Fibroblast of skin of right biceps (primary cell): ENCODE measurements at places on chromosomes 11 and 22.

GRCh38 chr11:115625502-115625901 is 121.3 kb upstream of the CADM1 start:
- DNase-seq = no peak

- no peak for DNase-seq
Observed at GRCh38 chr11:116112087-116112935, 608.1 kb upstream of the CADM1 start.

DNA sequence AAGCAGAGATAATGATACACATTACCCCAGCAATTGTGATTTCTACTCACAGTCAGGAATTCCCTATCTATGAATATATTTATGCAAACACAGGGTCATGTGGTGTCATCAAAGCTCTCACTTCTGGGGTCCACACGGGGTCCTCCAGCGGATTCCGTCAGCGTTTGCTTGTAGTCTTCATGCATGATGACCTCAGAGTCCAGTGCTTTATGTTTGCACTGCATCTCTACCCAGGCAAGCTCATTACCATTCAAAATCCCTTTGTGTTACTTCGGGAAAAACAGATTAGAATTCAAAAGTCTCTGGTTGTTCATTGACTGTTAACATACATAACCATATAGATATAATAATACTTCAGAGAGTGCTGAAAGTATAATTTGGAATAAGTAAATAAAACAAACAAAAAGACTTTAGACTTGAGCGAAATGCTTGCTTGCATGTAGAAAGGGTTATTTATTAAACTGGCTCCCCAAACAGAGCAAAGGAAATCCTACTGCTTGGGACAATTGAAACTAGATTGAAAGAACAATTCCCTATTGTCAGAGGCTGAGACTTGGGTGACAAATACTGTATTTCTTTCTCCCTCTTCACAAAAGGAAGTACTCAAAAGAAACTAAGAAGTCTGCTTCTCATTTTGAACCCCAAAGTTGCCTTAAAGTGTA is 423.1 kb downstream of the ETS1 start:
- DNase-seq = no peak

DNA sequence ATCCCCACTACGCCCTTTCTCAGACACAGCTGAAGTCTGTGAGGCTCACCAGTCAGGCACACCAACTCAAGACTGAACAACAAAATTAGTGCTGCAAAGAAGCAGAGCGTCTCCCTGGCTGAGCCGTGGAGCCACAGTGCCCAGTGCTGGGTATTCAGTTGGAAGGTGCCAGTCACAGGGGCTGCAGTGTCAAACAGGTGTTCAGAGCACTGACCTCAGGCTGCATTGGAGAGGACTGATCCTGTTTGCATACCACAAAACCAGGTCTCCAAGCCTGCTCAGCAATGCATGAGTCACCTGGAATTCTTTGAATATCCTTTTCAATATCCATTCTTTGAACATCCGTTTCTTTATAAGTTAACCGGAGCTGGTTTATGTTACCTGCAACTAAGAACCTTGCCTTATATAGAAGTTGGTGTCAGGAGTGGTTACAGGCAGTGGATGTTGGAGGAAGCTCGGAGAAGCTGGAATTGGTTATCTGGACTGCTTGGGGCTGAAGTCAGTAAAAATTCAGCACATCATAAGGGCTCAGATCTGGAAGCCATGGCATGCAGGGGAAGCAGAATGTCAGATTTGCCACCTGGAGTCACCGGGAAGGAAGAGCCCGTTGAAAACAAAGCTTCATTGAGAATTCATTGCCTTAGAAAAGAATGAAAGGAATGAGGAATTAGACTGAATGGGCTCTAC is 30.3 kb downstream of the PDGFB start:
- DNase-seq = peak; percentile 35

GRCh38 chr11:69013009-69013951 is at the start of gene MRGPRF:
Gene MRGPRF (minus strand): TSS chr11:69013246. CDS start chr11:69009901, 3,345 bp downstream.
- peak; percentile 94 for DNase-seq

DNA sequence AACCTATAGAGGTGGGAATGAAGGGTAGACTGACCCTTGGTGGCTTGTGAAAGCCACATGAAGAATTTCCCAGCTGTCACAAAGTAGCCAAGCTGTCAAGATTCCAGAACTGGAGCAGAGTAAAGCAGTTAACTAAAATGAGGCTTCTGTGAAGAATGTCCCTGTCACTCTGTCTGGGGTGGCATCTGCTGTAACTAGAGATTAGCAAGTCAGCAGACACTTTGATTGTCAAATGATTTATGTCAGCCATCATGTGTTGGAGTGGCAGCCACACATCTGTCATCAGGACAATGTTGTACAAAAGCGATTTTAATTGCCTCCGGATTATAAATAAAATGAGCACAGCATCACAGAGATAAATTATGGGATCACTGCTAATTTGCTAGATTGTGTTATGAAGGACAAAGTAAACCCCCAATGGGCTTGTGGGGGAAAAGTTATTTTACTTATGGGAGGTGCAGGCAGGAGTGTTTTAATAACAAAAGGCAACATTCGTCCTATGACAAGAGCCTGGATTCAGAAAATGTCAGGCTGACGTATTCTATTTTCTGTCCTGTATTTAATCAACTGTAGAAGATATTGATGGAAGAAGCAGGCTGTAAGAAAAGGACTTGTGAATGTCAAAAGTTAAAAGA is 270.9 kb downstream of the FAM181B start:
- DNase-seq = no peak

DNA sequence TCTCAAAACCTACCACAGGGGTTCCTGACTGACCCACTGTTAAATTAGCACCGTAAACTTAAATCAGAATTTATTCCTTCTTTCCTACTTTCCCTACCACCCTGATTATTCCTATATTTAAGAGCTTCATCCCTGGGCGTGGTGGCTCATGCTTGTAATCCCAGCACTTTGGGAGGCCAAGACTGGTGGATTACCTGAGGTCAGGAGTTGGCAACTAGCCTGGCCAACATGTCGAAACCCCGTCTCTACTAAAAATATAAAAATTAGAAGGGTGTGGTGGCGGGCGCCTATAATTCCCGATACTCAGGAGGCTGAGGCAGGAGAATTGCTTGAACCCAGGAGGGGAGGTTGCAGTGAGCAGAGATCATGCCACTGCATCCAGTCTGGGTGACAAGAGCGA is 20.3 kb downstream of the ALG9 start:
- no peak for DNase-seq

DNA sequence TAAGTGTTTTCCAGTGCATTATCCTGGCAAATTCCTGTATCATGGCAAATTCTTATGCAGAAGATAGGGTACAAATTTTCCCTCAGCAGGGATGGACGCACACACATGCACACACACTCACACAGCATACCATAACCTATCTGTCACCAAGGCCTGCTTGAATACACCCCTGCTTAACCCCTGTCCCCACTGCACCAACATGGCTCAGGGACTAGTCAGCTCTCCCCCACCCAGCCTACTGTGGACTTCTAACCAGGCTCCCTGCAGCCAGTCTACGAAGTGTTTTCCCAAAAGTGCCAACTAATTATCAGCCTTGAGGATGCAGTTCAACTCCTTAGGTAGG is 63.1 kb downstream of the RAB30 start:
- peak; percentile 81 for DNase-seq

GRCh38 chr11:82174610-82175009 is 559.1 kb downstream of the FAM181B start:
- DNase-seq = no peak

DNA sequence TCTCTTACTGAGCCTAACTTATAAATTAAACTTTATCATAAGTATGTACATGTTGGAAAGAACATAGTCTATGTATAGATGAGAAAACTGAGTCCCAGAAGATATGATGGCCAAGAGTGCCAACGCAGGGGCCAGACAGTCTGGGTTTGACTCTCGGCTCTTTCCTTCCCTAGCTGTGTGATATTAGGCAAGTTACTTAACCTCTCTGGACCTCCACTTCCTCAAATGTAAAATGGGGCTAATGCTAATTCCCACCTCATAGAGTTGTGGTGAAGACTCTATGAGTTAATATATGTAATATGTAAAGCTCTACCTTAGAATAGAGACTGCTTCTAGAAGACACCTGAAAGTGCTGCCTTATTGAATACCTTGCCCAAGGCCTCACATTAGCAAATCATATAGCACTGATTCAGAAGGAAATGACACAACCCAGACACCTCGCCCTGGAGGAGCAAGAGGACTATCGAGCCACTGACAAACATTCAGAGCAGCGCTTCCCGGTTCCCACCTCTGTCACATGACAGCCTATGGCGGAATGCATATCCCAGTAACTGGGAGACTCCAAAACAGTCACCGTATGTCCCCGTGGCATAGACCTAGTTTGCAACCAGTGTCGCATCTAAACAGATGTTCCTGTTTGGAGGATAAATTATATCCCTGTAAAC is 11.3 kb upstream of the CCDC86 start:
- no peak for DNase-seq

- DNase-seq = no peak
Observed at GRCh38 chr11:35121326-35121865, 17.6 kb upstream of the CD44 start.
